Kidney (tissue), 22 donors: ENCODE measurements at places on chromosomes 13 and 19.

DNA sequence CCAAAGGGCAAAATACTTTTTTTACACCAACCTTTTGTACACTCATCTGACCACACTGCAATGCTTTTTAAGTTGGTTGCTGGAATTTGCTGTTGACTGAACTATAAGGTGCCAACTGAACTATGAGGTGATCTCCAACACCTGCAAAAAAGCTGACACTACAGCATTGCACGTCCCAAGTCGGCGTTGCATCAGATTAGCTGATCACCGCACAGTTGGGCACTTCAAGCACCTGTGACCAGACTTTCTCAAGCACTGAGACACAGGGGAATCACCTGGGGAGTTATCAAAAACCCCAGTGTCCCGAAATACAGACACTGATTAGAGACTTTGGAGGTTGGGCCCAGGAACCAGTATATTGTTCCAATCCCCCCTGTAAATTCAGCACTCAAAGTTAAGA is 1.1 kb downstream of the NLRP11 start:
- no peak for DNase-seq

DNA sequence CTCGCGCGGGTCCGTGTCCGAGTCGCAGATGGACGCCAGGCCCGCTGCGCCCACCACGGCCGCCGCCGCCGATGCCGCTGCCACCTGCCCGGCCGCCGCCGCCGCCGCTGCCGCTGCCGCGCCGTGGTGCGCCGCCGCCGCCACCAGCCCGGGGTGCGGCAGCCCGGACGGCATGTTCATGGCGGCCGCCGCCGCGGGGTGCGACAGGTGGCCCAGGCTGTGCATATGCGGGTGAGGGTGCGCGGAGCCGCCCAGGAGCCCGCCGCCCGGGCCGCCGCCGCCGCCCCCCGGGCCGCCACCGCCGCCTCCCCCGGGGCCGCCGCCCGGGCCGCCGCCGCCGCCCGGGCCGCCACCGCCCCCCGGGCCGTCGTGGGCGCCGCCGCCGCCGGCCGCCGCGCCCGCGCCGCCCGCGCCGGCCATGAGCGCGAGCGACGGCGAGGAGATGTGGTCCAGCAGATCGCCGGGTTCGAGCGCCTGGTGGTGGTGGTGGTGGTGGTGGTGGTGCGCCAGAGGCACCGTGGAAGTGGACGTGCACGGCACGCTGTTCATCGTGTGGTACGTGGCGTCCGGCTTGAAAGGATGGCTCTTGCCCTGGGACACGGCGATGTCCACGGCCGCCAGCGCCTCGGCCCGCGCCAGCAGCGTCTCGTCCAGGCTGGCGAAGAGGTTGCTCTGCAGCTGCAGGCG is 1.3 kb downstream of the POU4F1 start:
- no peak for DNase-seq

- DNase-seq = no peak
These were observed 20.5 kb downstream of the MICU2 start for GRCh38 chr13:21583478-21583877.

GRCh38 chr19:43461303-43461702 is 4.1 kb downstream of the LYPD3 start:
- DNase-seq = no peak

DNA sequence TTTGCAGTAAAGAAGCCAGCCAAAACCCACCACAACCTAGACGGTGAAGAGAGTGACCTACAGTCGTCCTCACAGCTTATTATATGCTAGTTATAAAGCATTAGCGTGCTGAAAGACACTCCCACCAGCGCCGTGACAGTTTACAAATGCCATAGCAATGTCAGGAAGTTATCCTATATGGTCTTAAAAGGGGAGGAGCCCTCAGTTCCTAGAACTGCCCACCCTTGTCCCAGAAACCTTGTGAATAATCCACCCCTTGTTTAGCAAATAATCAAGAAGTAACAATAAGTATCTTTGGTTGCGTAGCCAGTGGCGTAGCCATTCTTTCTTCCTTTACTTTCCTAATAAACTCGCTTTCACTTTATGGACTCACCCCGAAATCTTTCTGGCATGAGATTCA is 227.9 kb upstream of the ARGLU1 start:
- no peak for DNase-seq
